A549 treated with Mapracorat at 1 μM for 4 hours (cell line): ENCODE measurements at places on chromosomes 1 and 21. TPM values are rescaled to one million over a fixed set of nuclear protein-coding genes. Genes with fewer than 3 reads are reported as not detected.

TMPRSS15 gene
- not detected in 5 replicates for total RNA-seq

CD1D gene
- total RNA-seq, result 0.16 TPM in 1 of 5 replicates, not detected in the others

SPATA46 gene
- total RNA-seq, result not detected in 5 replicates

FCRL1 gene
- total RNA-seq, result not detected in 5 replicates

SLC1A7 gene
- total RNA-seq, result not detected in 5 replicates

ILDR2 gene
- 0.02 to 0.05 TPM (median 0.03 TPM) in 3 of 5 replicates, not detected in the others for total RNA-seq

CFH gene
- total RNA-seq, result 3.8 to 5.3 TPM (median 4.3 TPM) in 5 replicates

MARK1 gene
- 0.06 to 0.47 TPM (median 0.09 TPM) in 5 replicates for total RNA-seq

EFNA3 gene
- total RNA-seq, result 7.8 to 10.8 TPM (median 10.0 TPM) in 5 replicates

ZBTB8A gene
- 3.4 to 4.9 TPM (median 4.0 TPM) in 5 replicates for total RNA-seq

EPHA2 gene
- 98.7 to 150 TPM (median 137 TPM) in 5 replicates for total RNA-seq

CAMK2N1 gene
- 49.0 to 60.6 TPM (median 55.9 TPM) in 5 replicates for total RNA-seq

PROX1 gene
- total RNA-seq, result 0.01 to 0.09 TPM (median 0.07 TPM) in 5 replicates

IL23R gene
- total RNA-seq, result not detected in 5 replicates

SMIM11 gene
- total RNA-seq, result 1.3 to 12.7 TPM (median 8.5 TPM) in 5 replicates

LCE3C gene
- total RNA-seq, result not detected in 5 replicates

C1orf167 gene
- not detected in 5 replicates for total RNA-seq

ADAMTS1 gene
- 0.05 to 0.34 TPM (median 0.08 TPM) in 5 replicates for total RNA-seq

IL10RB gene
- 16.6 to 18.6 TPM (median 18.0 TPM) in 5 replicates for total RNA-seq

UMODL1 gene
- total RNA-seq, result not detected in 5 replicates

PGLYRP4 gene
- total RNA-seq, result not detected in 5 replicates

ARV1 gene
- total RNA-seq, result 24.3 to 26.8 TPM (median 25.1 TPM) in 5 replicates

GABPB2 gene
- 2.4 to 3.1 TPM (median 2.9 TPM) in 5 replicates for total RNA-seq
